ENCODE measurements at places on chromosomes 3 and 15.
A peak's percentile ranks its signal among the peaks of the same experiment; 100 is the strongest.

GRCh38 chr3:53288214-53288613 lies 32.4 kb upstream of the TKT start:
- peaks cover 28% of the 10 kb centered on the region for H3K36me3 ChIP-seq
- no peak overlapping the region for H3K4me3 ChIP-seq
- DNase-seq: no peak
- H3K27me3 ChIP-seq: no peaks in the 10 kb centered on the region
- H3K27ac ChIP-seq: peak overlapping the region; percentile 87

GRCh38 chr15:85667491-85668424 lies 127.0 kb downstream of the KLHL25 start:
- peak overlapping the region; percentile 100 for H3K27ac ChIP-seq
- peaks cover 53% of the 10 kb centered on the region for H3K36me3 ChIP-seq
- H3K4me1 ChIP-seq: peaks cover 48% of the 10 kb centered on the region
- peak; percentile 100 for DNase-seq
- peak overlapping the region; percentile 85 for H3K4me3 ChIP-seq
- H3K27me3 ChIP-seq: no peaks in the 10 kb centered on the region

DNA sequence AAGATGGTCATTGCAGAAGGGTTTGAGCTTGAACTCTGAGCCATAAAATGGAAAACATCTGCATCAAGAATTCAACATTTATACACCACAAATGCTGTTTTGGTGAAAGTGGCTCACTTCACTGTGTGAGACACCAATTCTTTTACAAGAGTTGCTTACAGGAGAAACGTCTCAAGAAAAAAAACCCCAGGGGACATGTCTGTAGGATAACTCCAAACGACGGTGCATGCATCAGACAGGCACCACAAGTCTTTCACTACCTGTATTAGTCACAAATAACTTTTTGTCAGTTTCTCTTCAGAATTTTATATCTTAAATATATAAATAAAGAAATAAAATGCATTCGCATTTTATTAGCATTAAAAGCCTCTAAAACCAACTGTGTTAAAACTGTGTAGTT lies 164.3 kb downstream of the EFHB start:
- DNase-seq: no peak
- no peaks in the 10 kb centered on the region for H3K27me3 ChIP-seq
- H3K36me3 ChIP-seq: no peaks in the 10 kb centered on the region
- H3K4me3 ChIP-seq: no peak overlapping the region

GRCh38 chr3:100402891-100403290 lies 1.6 kb downstream of the LNP1 start:
- no peak for DNase-seq
- peak overlapping the region; percentile 98 for H3K27ac ChIP-seq
- H3K36me3 ChIP-seq: peaks cover 42% of the 10 kb centered on the region
- H3K4me3 ChIP-seq: peak overlapping the region; percentile 90
- no peaks in the 10 kb centered on the region for H3K27me3 ChIP-seq

- no peaks in the 10 kb centered on the region for H3K36me3 ChIP-seq
- H3K27ac ChIP-seq: no peak overlapping the region
- DNase-seq: no peak
- H3K4me1 ChIP-seq: peaks cover 32% of the 10 kb centered on the region
Observed at GRCh38 chr15:31470756-31471155, 144.1 kb downstream of the KLF13 start.

- no peak overlapping the region for H3K4me3 ChIP-seq
- no peaks in the 10 kb centered on the region for H3K36me3 ChIP-seq
- H3K27ac ChIP-seq: no peak overlapping the region
- no peaks in the 10 kb centered on the region for H3K27me3 ChIP-seq
Observed at GRCh38 chr3:59251869-59252268, 202.0 kb upstream of the CFAP20DC start.

GRCh38 chr3:16461463-16462245 lies 51.8 kb downstream of the RFTN1 start:
- H3K27ac ChIP-seq: no peak overlapping the region
- H3K4me3 ChIP-seq: no peak overlapping the region
- peaks cover 2% of the 10 kb centered on the region for H3K27me3 ChIP-seq
- peaks cover 16% of the 10 kb centered on the region for H3K36me3 ChIP-seq

DNA sequence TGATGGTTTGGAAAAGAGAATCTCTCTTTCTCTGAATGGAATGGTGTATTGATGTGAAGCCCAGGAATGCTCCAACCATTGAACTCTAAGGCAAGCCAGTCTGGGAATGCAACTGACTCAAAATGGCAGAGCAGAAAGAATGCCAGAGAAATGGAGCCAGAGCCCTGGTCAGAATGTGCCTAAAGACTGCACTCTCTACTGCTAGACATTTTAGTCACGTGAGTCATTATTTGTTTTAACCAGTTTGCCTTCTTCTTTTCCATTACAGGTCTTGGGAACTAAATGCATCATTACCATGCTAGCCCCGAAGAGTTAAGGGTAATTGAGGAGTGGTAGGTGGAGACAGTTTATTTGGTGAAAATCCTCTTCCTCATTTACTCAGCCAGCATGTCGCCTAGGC lies 67.3 kb upstream of the TRIM42 start:
- no peak overlapping the region for H3K27ac ChIP-seq
- no peaks in the 10 kb centered on the region for H3K36me3 ChIP-seq
- DNase-seq: no peak
- no peak overlapping the region for H3K4me3 ChIP-seq
- no peaks in the 10 kb centered on the region for H3K27me3 ChIP-seq

- no peaks in the 10 kb centered on the region for H3K4me1 ChIP-seq
Observed at GRCh38 chr15:65339416-65339815, 34.9 kb downstream of the RNU5B-1 start.

- H3K27ac ChIP-seq: no peak overlapping the region
- no peaks in the 10 kb centered on the region for H3K27me3 ChIP-seq
- peaks cover 21% of the 10 kb centered on the region for H3K4me1 ChIP-seq
- peaks cover 41% of the 10 kb centered on the region for H3K36me3 ChIP-seq
- H3K4me3 ChIP-seq: no peak overlapping the region
Observed at GRCh38 chr3:37955918-37956707, 34.5 kb upstream of the VILL start.

DNA sequence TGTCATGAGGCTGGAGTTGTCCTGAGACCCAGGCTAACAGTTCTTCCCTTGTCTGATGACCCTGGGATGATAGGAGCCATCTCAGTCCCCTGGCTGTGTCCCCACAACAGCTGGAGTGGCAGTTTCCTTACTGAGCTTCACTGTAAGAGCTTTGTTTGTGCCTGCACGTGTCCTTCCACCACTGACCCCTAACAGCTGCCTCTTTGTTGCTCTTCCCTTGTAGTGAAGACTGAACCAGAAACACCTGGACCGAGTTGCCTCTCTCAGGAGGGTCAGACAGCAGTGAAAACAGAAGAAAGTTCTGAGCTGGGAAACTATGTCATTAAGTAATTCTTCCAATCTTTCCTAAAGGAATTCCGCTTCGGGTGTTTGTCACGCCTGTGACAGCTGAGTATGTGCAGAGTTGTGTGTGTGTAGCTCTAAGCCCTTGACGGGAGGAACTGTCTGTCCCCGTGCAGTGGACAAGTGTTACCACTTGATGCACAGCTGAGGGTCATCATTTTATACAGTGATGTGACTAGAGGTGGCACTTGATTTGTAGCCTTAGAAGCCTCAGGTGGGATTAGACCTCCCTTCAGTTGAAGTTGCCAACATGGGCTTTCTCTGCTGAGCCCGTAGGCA lies 25.0 kb downstream of the MAP6D1 start:
- no peak overlapping the region for H3K4me3 ChIP-seq
- peaks cover 39% of the 10 kb centered on the region for H3K36me3 ChIP-seq
- H3K27me3 ChIP-seq: peaks cover 2% of the 10 kb centered on the region
- H3K27ac ChIP-seq: no peak overlapping the region

DNA sequence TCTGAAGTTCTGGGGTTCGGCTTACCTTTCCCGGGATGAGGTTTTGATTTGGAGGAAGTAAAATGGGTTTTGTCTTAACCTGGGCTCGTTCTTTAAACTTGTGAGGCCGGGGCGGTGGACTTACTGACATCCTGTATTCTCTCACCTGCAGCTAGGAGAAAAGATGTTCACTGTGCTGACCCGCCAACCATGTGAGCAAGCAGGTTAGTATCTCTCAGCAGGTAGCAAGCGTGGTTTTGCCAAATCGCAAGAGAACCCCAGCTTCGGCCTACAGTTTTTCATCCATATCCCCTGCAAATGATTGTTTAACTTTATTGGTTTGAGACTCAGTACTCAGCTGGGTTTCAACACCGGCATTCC lies 891 bp downstream of the ENTPD3 start:
- no peak for DNase-seq
- H3K27ac ChIP-seq: no peak overlapping the region
- peaks cover 5% of the 10 kb centered on the region for H3K4me1 ChIP-seq
- H3K27me3 ChIP-seq: peaks cover 24% of the 10 kb centered on the region
- no peaks in the 10 kb centered on the region for H3K36me3 ChIP-seq
- no peak overlapping the region for H3K4me3 ChIP-seq

GRCh38 chr3:98612587-98612986 lies 19.2 kb upstream of the CPOX start:
- H3K36me3 ChIP-seq: no peaks in the 10 kb centered on the region
- H3K27ac ChIP-seq: no peak overlapping the region
- no peak for DNase-seq
- H3K27me3 ChIP-seq: peaks cover 9% of the 10 kb centered on the region
- H3K4me1 ChIP-seq: no peaks in the 10 kb centered on the region

DNA sequence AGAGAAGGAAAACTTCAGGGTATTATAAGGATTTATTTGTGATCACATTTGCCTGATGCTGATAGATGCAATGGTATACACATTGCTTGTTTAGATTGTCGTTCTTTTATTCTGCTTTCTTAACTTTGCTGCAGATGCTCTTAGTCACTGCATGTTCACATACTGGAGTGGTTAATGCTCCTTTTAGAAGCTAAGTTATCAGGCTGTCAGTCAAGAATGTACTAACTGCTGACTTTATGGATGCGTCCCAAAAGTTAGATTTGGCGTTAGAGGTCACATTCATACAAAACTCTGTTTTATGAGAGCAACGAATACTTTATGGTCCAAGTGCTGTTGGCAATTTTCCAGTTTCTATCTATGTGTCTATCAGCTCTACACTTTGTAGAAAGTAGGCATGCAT lies 160.7 kb downstream of the BBX start:
- peaks cover 30% of the 10 kb centered on the region for H3K4me1 ChIP-seq
- no peak for DNase-seq
- H3K4me3 ChIP-seq: no peak overlapping the region
- peaks cover 11% of the 10 kb centered on the region for H3K36me3 ChIP-seq

DNA sequence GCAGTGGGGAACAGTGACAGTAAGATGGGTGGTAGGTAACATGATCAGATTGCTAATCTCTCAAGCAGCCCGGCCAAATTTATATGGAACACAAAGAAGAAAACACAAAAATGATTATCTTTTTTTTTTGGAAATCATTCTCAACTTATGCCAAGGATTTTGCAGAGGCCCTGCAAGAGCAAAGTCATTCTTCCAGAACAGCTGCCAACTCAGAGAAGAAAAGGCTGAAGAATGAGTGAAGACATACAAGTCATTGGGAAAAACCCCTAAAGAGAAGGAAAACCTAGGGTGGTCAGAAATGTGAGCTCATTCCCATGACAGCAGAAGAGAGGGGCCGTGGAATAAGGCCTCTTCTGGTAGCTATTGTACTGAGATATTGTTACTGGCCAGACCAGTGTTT lies 246.7 kb downstream of the SHOX2 start:
- no peak for DNase-seq
- no peaks in the 10 kb centered on the region for H3K27me3 ChIP-seq
- H3K4me3 ChIP-seq: no peak overlapping the region
- H3K27ac ChIP-seq: no peak overlapping the region

DNA sequence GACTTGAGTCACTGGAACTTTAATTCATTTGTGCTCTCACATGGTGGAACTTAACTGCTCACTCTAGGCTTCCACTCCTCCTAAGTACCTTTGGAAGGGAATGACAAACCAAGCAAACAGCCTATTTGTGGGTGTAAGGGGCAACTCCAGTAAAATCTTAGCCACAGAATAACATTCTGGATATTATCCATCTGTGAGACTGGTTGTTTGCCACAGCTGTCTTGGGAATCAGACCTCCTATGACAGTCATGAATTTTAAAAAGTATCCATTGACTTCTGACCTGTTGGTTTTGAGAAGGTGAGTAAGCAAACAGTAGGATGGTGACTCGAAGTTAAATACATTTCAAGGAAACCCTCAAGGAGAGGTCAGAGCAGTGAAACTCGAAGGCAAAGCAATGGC lies 147.3 kb upstream of the CDIN1 start:
- no peaks in the 10 kb centered on the region for H3K27me3 ChIP-seq
- H3K27ac ChIP-seq: peak overlapping the region; percentile 82
- H3K4me1 ChIP-seq: peaks cover 70% of the 10 kb centered on the region

- H3K27me3 ChIP-seq: no peaks in the 10 kb centered on the region
- no peak overlapping the region for H3K27ac ChIP-seq
- H3K36me3 ChIP-seq: peaks cover 10% of the 10 kb centered on the region
- no peak overlapping the region for H3K4me3 ChIP-seq
- DNase-seq: no peak
Observed at GRCh38 chr3:55205990-55206389, 278.1 kb upstream of the LRTM1 start.

GRCh38 chr3:9951598-9951961 lies 628 bp downstream of the PRRT3 start:
- peaks cover 32% of the 10 kb centered on the region for H3K4me1 ChIP-seq
- H3K27ac ChIP-seq: no peak overlapping the region
- DNase-seq: no peak
- peaks cover 1% of the 10 kb centered on the region for H3K27me3 ChIP-seq

GRCh38 chr3:8519774-8520448 lies 18.3 kb downstream of the LMCD1 start:
- no peaks in the 10 kb centered on the region for H3K27me3 ChIP-seq
- DNase-seq: no peak
- H3K36me3 ChIP-seq: peaks cover 14% of the 10 kb centered on the region

GRCh38 chr15:100873029-100873677 lies 6.5 kb upstream of the ALDH1A3 start:
- H3K27me3 ChIP-seq: peaks cover 8% of the 10 kb centered on the region
- H3K27ac ChIP-seq: no peak overlapping the region
- no peaks in the 10 kb centered on the region for H3K4me1 ChIP-seq
- peaks cover 5% of the 10 kb centered on the region for H3K36me3 ChIP-seq
- DNase-seq: peak; percentile 79
- H3K4me3 ChIP-seq: no peak overlapping the region

DNA sequence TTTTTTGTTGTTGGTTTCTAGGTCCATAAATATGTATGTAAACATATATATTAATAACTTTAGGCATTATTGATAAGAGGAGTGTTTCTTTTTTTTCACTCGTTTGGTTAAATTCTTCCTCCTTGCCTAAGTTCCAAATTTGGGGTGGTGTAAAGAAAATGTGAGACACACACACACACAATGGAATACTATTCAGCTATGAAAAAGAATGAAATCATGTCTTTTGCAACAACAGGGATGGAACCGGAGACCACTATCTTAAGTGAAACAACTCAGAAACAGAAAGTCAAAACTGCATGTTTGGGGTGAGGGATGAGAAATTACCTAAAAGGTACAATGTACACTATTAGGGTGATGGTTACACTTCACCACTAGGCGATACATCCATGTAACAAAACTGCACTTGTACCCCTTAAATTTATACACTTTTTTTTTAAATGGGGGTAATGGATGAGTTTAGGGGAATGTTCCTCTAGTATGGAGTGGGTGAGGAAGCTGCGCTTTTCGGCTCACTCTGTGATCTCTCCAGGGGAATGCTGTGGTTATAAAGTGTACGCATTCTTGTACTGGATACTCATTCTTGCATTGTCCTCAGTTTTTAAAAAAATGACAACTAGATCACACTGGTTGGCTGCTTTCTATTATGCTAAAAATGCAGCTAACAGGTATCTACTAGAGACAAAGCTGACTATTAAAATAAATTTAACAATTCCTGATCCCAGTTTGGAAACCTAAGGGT lies 50.8 kb upstream of the PPARG start:
- no peak overlapping the region for H3K4me3 ChIP-seq
- H3K4me1 ChIP-seq: peaks cover 16% of the 10 kb centered on the region
- H3K27ac ChIP-seq: no peak overlapping the region
- DNase-seq: no peak
- no peaks in the 10 kb centered on the region for H3K36me3 ChIP-seq
- H3K27me3 ChIP-seq: peaks cover 22% of the 10 kb centered on the region

GRCh38 chr3:157130467-157131251 lies 29.3 kb downstream of the CCNL1 start:
- peak; percentile 57 for DNase-seq
- no peaks in the 10 kb centered on the region for H3K36me3 ChIP-seq
- H3K4me3 ChIP-seq: peak overlapping the region; percentile 49
- no peaks in the 10 kb centered on the region for H3K27me3 ChIP-seq

All from HFFc6 (cell line).